Foreskin melanocyte (primary cell): ENCODE measurements at places on chromosomes 6 and 20.

- DNase-seq, result no peak
Observed at GRCh38 chr20:13320702-13321101, 99.6 kb downstream of the ISM1 start.

DNA sequence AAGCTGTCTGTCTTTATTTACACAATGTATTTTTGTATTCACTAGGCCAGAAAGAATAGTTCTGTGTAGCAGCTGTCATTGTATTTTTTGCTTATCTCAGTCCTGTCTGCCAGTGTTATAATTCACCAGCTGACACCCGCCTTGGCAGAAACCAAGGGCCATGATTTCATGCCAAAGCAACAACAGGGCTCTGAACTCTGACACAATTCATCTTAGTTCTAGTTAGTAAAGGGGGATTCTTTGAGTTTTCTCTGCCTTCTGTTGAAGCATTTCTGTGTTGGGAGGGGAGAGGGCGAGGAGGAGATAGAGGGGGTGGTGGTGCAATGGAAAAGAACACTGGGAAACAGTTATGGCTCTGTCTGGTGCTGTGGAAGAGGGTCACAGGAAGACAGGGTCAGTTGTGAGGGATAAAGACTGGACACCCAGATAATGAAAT, 684.6 kb upstream of the MARCKS start:
- DNase-seq, result peak; percentile 29

- no peak for DNase-seq
Observed at GRCh38 chr20:53050338-53050737, 78.2 kb downstream of the TSHZ2 start.

- no peak for DNase-seq
Observed at GRCh38 chr6:79902046-79902445, 45.3 kb downstream of the ELOVL4 start.
